Dermis blood vessel endothelial cell (primary cell): ENCODE measurements at places on chromosomes 5 and 9. TPM values are rescaled to one million over a fixed set of nuclear protein-coding genes. Genes with fewer than 3 reads are reported as not detected.

The SPOCK1 gene
- 1.0 and 7.0 TPM in 2 replicates for total RNA-seq

The TSSK1B gene
- total RNA-seq = not detected in 2 replicates

The DNAJC18 gene
- 8.6 and 9.0 TPM in 2 replicates for total RNA-seq

The CORO2A gene
- 1.0 and 1.7 TPM in 2 replicates for total RNA-seq

The STPG3 gene
- 0.34 TPM in 1 of 2 replicates, not detected in the other for total RNA-seq

The WWC1 gene
- 1.1 and 26.2 TPM in 2 replicates for total RNA-seq

The FAM151B gene
- total RNA-seq = 2.6 and 3.0 TPM in 2 replicates

The ENTPD8 gene
- 0.23 and 0.34 TPM in 2 replicates for total RNA-seq

The LCP2 gene
- 2.4 TPM in 1 of 2 replicates, not detected in the other for total RNA-seq

The AGPAT2 gene
- total RNA-seq = 46.1 and 62.6 TPM in 2 replicates

The LMX1B gene
- total RNA-seq = not detected in 2 replicates

The LCN1 gene
- not detected in 2 replicates for total RNA-seq

The FCN2 gene
- total RNA-seq = not detected in 2 replicates
